ENCODE measurements at places on chromosomes 13 and 19.

DNA sequence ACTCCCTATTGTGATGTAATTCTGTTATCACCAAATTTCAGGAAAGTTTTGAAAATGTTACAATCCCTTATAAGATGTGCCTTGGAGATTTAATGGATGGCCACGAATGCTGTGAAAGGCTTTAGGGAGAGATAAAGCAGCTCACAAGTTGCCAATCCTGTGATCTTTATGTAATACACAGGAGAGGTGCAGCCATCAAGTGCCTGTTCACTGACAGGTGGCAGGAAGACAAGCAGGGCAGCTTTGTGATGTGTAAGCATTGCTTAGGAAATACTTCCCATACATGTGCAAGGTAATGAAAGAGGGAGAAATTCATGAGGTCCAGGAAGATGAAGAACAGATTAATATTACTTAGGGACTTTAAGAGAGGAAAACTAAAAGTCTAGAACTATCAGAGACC is 628.8 kb downstream of the SLITRK6 start:
- DNase-seq: no peak

GRCh38 chr19:1357531-1358109 is 26.1 kb upstream of the NDUFS7 start:
- DNase-seq: no peak

GRCh38 chr19:44900328-44901244 is 5.0 kb upstream of the APOE start:
- DNase-seq: no peak

DNA sequence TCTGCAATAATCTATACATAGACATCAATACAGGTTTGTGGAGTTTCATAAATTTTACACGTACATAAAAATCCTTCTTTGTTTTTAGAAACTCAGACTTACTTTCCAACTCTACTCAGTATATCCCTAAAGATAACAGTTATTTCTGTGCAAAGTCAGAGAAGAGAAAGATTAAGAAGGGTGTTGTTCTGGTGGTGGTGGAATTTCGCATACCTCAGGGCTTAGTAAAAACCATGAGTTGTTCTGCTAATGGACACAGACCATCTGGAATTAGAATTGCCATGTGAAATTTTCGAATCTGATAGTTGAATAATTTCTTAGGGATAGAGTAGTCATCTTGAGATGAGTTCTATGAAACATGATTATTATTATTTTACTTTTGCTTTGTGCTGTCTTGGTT is 102.7 kb downstream of the ZAR1L start:
- DNase-seq: no peak

DNA sequence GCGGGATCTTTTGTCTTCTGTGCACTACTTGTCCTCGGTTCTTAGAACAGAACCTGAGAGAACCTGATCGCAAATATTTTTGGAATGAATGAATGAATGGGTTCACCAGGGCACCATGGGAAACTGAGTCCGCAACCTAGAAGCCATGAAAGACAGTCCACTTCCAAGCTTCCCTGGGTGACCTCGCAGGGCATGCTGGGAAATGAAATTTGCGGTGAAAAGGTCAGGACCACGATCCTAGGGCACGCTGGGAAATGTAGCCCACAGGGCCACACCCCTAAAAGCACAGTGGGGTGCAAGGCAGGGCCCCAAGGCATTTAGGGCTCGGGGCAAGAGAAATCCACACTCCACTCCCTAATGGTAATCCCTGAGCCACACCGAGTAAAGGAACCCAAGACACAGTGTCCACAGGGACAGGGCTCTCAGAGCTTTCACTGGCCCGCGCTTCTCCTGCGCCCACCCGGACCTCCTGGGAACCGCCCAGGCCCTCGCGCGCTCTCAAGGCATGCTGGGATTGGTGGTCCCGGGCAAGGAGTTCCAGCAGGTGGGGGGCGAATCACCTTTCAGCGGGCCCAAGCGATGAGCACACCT is 1.1 kb upstream of the PPP1R12C start:
- DNase-seq: no peak

DNA sequence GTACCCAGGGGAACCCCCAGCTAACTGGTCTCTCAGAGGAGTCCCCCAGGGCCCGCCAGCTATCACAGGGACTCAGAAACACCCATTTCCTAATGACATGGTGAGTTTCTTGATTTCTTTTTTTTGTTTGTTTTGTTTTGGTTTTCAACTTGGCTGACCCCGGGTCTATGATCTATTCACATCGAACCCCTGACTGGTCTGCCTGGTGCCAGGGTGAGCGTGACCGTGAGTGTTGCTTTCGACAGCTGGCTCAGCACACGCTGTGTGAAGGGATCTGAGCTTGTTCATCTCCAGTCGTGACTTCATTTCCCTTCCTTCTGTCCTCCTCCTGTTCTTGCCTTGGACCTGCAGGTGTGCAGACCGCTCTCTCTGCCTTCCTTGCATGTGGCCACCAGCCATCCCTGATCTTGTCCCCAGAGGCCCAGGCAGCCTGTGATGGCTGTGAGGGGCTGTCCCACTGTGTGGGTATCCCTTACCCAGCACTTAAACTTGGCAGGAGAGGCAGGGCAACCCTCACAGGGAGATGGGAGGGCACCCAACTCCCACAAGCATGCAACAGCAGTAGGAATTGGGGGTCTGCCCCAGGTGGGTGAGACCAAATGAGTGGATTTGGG is 26.2 kb downstream of the TMEM161A start:
- DNase-seq: no peak

GRCh38 chr13:112964971-112965492 is 4.0 kb upstream of the MCF2L start:
- no peak for DNase-seq

Data from central memory CD8-positive, alpha-beta T cell (primary cell).